ENCODE measurements at places on chromosomes 16 and 17. TPM values are rescaled to one million over a fixed set of nuclear protein-coding genes. Genes with fewer than 3 reads are reported as not detected.

DNA sequence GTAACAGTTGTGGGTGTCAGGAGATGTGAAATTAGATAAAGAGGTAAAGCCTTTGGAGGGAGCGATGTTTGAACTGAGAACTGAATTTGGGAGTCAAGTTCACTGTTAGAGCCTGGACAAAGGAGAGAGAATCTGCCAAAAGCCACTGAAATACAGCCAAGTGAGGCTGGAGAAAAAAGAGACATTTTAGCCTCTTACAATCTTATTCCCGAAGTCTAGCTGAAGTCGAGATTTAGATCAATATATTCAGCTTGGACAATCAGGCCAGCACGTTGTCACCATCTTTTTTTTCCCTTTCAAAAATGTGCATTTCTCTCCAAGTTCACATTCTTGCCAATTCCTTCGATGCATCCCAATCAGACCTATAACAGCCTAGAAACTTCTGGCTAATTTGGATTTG, 312.2 kb downstream of the RBFOX1 start:
- DNase-seq: no peak

The CDH8 gene
- total RNA-seq: not detected

The ANKRD40CL gene
- total RNA-seq: not detected

DNA sequence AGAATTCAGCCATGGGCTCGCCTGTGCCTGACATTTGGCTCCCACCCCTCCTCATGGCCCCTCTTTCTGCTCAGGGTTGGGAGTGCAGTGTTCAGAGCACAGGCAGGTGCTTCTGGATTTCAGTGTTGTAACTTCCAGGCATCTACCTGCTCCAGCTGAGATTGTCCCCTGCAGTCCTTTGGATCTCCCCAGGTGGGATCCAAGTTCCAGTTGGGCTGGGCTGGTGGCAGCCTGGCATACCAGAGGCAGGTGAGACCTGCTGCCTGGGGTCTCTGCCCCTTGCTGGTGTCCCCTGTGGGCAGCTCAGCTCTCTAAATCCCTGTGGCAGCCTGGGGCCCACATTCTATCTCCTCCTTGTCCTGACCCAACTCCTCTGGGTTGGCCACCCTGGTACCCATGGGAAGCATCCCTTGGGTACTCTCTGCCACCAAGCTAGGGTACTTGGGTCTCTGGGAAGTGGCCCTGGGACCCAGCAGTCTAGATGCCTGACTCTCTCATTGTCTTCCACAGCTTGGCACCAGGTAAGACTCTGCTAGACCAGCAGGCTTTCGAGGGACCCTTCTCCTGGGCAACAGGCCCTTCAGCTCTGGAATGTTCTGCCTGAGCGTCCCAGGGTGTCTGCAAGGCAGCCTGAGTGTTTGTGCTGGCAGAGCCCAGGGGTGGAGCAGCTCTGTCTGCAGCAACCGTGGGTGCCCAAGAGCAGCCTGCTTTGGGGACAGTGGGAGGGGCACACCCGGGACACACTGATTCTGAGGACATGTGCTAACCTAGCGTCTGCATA, 42.5 kb downstream of the DNAH17 start:
- DNase-seq: no peak

DNA sequence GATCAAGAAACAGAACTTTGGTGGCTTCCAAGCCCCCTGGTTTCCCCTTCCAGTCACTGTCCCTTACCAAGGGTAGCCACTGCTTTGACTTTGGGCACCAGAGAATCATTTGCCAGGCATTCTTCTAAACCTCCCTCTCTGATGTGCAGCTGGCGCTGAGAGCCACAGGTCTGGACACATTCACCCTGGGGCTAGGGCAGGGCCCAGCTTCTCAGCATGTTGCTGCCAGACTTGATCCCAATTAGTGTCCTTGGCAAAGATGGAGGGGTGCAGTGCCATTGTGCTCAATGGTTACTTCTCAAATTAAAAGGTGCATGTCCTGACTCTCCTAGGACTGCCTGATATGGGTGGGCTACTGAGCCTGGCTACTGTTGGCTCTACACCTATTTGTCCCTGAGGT, 7.6 kb upstream of the SLC47A2 start:
- DNase-seq: no peak

- DNase-seq: no peak
Observed at GRCh38 chr16:66300037-66300436, 66.5 kb upstream of the CDH5 start.

DNA sequence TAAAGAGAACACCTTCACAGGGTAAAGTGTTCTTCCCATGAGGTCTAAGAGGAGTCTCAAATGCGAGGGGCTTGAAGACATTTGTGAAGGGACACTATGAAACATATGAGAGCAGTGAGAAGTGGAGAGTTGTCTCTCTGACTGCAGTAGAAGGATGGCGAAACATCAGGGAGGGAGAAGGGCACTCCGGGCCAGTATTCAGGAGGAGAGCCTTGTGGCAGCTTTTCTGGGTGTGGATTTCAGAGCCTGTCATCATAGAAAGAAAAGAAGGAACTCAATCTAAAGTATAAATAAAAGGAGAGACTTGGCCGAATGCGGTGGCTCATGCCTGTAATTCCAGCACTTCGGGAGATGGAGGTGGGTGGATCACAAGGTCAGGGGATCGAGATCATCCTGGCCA, 117.2 kb downstream of the RBFOX1 start:
- no peak for DNase-seq

- peak; percentile 72 for DNase-seq
Observed at GRCh38 chr17:4499431-4500190, 930 bp downstream of the SPNS2 start.

DNA sequence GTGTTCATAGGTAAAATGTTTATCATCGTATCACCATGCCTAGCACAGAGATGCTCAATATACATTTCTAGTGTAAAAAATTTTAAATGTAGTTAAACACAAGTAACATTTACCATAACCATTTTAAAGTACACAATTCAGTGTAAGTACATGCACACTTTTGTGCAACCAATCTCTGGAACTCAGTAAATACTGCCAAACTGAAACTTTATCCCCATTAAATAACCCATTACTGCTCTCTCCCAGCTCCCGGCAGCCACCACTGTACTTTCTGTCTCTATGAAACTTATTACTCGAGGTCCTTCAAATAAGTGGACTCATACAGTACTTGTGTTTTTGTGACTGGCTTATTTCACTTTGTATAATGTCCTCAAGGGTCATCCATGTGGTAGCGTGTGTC, 29.0 kb downstream of the RMI2 start:
- DNase-seq: no peak

GRCh38 chr17:17810084-17810894, 26.5 kb downstream of the SREBF1 start:
- DNase-seq: no peak

The ZNF469 gene
- 1.2 TPM for total RNA-seq

DNA sequence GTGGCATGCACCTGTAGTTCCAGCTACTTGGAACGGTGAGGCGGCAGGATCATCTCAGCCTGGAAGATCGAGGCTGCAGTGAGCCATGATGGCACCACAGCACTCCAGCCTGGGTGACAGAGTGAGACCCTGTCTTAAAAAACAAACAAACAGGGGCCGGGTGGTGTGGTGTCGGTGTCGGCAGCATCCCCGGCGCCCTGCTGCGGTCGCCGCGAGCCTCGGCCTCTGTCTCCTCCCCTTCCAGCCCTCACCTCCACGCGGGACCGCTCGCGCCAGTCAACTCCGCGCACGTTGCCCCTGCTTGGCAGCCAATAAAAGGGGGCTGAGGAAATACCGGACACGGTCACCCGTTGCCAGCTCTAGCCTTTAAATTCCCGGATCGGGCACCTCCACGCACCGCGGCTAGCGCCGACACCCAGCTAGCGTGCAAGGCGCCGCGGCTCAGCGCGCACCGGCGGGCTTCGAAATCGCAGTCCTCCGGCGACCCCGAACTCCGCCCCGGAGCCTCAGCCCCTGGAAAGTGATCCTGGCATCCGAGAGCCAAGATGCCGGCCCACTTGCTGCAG, 204.7 kb downstream of the CDRT15L2 start:
- no peak for DNase-seq

DNA sequence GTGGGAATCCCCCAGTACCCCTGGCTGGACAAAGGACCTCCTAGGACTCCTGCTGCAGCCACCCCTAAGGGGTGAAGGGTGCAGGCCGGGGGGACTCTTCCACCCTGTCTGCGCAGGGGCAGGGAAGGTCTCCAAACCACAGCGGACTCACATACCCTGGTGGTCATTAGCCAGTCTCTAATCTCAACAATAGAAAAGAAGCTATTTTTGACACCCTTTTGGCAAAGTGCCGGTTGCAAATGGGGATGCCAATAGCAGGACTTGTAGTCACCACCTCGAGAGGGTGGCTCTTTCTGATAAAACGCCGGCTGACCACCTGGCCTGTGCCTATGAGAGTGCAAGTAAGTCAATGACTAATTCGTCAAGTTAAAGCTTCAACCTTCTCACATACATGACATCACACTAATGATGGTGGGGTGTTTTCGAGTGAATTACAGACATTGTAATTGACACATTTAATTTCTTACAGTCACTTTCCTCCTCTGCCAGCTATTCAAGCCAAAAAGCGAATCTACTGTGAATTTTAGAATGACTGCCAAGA, 23.1 kb upstream of the DNAH17 start:
- DNase-seq: no peak

- no peak for DNase-seq
Observed at GRCh38 chr16:26606381-26607150, 460.2 kb upstream of the C16orf82 start.

The BIRC5 gene
- total RNA-seq: 54.9 TPM

The CES4A gene
- 16.2 TPM for total RNA-seq

The SUMO2 gene
- total RNA-seq: 470 TPM

- DNase-seq: no peak
Observed at GRCh38 chr16:77336637-77337036, 98.2 kb downstream of the ADAMTS18 start.

DNA sequence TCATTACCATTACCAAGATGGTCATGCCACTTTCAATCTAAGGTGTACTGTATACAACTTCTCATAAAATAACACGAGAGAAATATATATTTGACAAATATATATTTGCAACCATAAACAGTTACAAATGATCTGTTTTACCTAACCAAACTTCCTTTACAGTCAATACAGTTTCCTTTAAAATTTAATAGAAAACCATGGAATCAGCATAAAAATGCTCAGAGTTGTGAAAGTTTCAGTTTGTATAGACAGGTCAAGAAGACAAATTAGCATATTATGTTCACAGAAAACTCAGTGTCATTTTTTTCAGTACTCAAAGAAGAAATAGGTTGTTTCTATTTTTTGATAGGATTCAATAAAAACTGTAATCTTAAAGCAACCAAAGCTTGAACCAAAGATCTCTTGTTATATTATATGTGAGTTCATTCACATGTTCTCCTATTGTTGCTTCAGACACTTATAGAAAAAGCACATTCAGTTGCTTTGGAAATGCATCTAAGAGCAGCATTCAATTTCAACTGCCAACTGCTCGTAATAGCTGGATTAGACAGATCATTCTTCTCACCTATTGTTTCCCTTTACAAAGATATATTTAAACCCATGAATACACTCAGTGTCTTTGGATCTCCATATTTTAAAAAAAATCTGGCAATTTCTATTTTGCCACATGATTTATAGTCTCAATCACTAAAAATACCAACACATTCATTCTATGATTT, 15.1 kb downstream of the SSH2 start:
- no peak for DNase-seq

The GRAP gene
- total RNA-seq: 30.3 TPM

DNA sequence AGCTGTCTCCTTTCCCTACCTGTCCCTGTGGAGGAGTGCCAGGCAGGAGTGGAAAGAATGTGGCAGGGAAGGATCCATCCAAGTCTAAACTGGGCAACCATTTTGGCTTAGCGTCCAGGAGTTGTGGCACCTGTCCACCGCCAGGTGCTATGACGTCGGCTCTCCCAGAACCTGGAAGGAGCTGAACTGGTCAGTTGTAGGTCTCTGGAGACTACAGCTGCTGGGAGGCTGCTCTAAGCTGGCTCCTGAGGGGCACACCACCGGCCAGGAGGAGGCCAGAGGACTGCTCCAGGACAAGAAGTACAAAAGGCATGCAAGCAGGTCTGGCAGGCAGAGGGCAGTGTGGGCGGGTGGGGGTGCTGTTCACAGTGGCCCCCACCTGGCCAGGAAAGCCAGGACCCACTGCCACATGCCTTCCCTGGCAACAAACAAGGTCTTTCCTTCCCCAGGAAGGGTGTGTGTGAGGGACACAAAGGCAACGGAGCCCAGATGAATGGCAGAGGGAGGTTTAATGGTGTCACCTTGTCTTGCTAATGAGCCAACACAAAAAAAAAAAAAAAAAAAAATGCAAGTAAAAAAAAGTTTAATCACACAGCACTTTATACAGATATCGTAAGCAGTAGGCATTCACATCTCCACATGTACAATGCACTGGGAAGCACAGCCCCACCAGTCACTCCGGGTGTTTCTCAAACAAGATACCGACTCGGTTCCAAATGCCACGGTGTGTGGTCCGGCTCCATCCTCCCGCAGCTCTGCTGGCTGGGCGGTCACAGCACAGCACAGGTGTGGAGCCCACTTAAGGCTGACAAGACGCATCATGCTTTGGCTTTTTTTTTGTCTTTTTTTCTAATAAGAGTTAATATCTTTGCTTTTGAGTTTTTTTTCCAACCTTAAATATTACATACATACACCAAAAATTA, 4.8 kb downstream of the SPHK1 start:
- DNase-seq: no peak

- no peak for DNase-seq
Observed at GRCh38 chr16:77514500-77515220, 79.8 kb upstream of the ADAMTS18 start.

GRCh38 chr17:62723842-62724241, 84.3 kb downstream of the MARCHF10 start:
- no peak for DNase-seq

DNA sequence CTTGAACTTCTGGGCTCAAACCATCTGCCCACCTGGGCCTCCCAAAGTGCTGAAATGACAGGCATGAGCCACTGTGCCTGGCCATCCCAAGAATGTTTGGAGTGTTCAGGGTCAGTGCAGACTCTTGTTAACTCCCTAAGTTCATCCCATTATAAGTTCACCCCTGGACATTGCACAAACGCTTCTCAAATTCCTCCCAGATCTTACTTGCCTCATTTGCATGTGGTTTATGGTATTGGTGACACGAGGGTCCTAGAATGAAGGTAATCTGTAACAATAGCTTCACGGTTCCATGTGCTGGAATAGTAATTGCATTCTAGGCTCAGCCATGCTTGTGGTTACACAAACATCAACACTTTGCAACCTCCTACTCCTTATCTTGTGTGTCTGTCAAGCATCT, 5.0 kb upstream of the CCDC42 start:
- DNase-seq: no peak

The RDM1 gene
- total RNA-seq: 17.3 TPM

GRCh38 chr17:77836557-77837041, 121.9 kb upstream of the TNRC6C start:
- peak; percentile 14 for DNase-seq

- DNase-seq: no peak
Observed at GRCh38 chr16:12065866-12066545, 89.5 kb downstream of the SNX29 start.

GRCh38 chr16:17467923-17468540, 2.7 kb downstream of the XYLT1 start:
- peak; percentile 50 for DNase-seq

The PRSS33 gene
- total RNA-seq: 0.17 TPM

DNA sequence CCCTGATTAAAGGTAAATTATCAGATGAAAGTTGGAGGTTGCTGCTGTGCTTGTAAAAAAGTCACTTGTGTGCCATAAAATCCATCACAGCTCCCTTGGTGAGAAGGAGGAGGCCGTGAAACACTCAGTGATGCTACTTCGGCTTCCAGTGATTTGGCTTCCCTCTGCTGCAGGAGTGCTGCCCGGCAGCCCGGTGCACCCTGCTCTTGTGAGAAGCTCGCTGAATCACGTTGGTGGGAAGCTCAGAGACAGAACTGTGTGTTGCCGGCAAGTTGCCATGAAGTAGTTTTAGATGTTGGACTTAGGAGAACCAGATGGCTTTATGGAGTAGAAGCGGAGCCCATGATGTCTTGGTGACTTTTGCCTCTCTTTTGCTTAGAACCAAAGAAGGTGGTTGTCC, 33.3 kb downstream of the MSI2 start:
- DNase-seq: no peak

The MLYCD gene
- 6.1 TPM for total RNA-seq
